Stimulated activated CD4-positive, alpha-beta T cell treated with anti-CD3 and anti-CD28 coated beads, TNF-alpha, amount 100 ng/mL, for 1 hour (primary cell): ENCODE measurements at places on chromosomes 2 and 18.

DNA sequence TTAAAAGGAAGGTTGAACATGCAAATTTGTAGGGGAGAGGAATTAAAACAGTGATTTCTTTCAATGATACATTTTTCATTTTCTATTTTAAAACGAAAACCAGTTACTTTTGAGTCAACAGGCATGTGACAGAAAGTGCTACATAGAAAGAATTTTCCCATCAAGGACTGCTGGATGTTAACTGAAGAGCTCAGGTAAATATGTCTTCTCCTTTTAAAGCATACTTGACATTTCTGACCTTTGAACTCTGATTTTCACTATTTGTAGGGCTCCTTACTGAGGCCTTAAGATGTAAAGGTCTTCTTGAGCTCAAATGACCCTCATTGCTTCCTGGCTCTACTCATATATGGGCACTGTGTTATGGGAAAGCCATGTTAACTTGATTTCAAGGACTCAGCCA lies 32.4 kb downstream of the FIGN start:
- DNase-seq, result no peak

GRCh38 chr18:5710235-5710634 lies 166.4 kb upstream of the EPB41L3 start:
- no peak for DNase-seq

DNA sequence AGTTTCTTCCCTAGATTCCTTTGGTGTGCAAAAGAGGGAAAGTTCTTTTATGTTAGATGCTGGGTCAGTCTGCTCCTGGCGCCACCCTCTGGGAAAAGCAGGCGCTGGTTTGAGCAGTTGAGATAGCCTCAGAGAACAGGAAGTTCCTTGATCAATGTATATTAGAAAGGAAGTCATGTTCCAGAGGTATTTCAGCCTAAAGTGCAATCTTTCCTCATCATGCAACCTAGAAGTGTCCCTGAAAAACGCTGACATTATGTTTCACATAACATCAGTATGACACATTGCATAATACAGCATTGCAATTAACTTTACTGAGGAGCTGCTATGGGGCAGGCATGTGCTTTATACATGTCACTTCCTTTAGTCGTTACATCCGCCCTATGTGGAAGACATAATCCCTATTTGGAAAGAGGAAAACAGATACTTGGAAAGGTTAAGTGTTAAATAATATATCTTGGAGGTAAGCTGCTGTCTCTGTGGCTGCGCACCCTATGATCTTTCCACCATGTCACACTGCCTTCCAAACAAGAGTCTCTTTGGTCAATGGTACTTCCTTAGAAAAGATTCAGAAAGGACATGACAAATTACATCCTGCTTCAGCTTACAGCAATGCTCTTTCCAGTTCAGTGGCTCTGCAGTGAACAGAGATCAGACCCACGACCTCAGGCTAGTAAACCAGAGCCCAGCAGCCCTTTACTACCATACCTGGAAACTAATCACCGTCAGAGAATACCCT lies 369.7 kb downstream of the RAD51AP2 start:
- DNase-seq, result no peak

DNA sequence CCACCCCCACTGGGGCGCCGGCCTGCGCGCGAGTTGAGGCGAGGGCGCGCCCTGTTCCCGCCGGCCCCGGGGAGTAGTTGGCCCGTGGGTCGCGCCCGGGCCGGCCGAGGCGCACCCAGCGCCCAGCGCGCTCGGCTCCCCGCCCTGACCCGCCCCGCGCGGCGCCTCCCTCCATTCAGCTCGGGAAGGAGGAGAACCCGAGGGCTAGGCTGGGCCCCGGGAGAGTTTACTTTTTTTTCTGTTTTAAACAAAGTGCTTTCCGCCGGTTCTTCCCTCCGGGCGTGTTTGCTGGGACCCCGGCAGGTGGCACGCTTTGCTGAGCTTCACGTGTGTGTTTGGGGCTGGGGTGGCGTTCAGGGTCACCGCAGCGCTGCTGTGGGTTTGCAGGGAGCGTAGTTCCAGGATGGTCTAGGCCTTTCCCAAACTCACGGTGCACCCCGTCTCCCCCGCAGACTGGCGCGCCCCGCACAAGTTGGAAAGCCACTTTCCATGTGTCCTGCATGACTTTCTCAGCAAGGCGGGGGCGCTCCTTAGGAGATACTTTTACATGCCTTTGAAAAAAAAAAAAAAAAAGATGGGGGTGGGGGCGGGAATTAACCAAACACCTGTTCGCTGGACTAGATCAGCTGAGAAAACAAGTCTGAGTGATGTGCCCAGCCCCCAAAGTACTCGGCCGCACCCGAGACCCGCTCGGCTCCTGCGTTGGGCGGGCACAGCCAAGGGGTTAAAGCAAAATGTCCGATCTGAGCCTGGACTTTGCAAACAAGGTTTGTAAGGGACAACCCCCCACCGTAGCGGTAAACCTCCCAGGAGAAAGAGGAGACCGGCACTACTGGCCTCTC lies 825 bp downstream of the ITGA6 start:
- no peak for DNase-seq

DNA sequence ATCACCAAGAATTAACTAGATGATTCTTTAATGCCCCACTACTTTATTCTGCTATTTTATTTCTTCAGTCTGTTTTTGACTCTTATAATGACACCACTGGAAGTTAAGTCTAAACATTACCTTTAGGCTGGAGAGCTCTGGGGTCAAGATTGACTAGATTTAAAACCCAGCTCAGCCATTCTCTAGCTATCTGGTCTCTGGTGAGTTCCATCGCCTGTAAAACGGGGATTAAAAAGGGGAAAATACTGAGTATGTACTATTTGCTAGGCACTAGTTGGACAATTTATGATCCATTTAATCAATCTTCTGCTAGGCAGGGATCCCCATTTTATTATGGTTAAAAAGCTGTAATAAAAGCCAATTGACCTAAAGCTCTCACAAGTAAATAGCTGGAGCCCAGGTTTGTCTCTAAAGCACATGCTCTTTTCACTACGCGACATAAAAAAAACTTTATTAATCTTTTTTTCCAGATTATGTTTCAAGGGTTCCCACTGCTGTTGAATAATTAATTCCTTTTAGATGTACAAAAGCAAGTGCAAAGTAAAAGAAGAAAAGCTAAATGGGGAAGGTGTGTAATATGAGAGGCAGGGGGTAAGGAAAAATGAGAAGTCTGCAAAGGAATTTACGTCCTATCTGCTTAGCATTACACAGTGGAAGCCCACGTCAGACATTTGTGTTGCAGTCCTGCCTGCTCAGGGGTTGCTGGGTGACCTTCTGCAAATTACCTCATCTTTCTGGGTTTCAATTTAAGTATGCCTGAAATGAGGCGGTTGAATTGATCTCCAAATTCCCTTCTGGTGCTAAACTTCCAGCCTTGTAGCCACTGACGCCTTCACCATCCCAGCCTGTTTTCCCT lies 918 bp upstream of the NABP1 start:
- no peak for DNase-seq

- no peak for DNase-seq
Observed at GRCh38 chr2:48551548-48551947, 21.6 kb downstream of the STON1 start.

- no peak for DNase-seq
Observed at GRCh38 chr18:8139891-8140406, 469.3 kb upstream of the RAB12 start.

DNA sequence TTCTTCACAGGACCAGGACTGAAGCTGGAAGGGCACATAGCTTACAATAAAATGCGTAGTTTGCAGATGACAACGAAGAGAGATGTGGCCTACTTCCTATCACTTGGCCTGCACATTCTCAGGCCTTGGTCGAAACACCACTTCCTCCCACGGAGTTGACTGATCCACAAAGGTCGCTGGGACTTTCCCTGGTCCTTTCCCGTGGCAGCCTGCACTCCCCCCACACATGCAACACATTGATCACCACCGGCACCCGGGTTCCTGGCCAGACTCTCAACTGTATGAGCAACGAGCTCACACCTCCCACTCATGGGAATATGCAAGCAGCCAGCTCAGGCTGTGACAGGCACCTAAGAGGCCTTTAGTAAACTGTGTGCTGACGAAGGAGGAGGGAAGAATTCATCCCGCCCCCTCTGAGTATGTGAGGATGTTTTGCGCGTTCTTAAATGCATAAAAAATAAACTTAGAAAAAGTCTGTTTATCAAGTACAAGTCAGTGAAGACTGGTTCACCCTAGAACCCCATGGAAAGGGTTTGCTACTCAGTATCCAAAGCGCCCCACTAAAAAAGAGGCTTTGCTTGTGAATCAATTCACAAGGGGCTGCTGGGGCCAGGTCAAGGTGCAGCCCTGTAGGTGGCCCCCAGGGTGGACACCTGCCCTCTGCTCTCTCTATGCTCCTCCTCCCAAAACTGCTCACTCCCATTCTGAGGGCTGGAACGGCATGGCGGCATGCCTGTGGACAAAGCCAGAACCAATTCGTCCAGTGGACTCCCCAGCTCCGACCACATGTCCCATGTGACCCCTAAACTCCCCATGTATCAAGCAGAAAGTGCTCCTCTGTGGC lies 154.3 kb downstream of the EIPR1 start:
- peak; percentile 61 for DNase-seq

DNA sequence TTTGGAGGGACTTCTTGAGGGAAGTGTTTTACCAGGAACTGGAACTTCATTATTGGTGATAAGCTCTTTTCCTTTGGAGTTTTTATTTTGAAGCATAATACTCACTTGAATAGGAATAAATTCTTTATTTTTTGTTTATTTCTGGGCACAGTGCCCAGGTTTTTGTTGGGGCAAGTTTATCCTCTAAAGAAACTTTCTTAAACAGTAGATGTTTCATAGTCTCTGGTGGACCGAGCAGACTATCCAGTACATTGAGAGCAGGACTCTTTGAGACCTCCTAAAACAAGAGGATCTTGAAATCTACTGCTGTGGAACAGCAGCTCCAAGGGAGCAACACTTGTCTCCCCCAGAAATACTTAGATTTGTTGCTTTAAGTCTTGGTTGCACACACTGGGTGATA lies 109.4 kb downstream of the PARD3B start:
- DNase-seq, result no peak

DNA sequence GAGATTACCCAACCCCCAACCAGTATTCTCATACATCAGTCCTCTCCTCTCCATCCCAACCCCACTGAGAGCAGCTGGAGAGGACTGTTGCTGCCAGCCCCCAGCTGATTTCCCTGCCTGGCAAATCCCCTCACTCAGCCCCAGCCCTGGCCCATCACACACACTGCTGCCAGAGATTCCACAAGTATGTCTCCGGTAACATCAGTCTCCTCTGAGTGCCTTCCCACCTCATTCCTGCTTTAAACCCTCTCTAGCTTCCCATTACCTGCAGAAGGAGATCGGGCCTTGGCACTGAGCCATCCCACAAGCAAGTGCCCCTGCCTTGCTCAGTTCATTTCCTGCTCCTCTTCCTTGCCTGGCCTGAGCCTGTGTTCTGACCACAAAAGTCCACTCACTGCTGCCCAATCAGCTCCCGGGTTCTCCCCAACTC lies 50.6 kb upstream of the ZFP36L2 start:
- no peak for DNase-seq
